ENCODE measurements at places on chromosomes 1 and 21.

GRCh38 chr1:7229696-7230631, 444.7 kb downstream of the CAMTA1 start:
- no peak for DNase-seq

GRCh38 chr1:14228677-14229076, 369.8 kb upstream of the KAZN start:
- no peak for DNase-seq

GRCh38 chr1:55081905-55082296, 42.6 kb downstream of the PCSK9 start:
- DNase-seq: no peak

DNA sequence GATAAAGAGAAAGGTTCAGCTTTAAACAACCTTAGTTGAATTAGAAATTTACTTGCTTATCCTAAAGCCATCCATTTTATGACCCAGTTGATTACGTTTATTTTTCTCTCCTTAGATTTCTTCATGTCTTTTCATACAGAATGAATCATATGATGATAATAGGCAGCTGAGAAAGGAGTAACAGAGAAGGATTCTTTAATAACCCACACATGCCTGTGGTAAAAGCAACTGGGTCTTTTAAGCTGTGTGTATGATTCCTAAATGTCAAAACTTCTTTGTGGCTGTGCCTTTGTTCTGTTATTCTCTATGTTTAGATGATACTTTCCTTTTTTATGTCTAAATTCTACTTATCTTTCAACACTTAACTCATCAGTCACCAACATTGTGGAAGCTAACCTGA, 626.5 kb downstream of the NCAM2 start:
- no peak for DNase-seq

- no peak for DNase-seq
Measured at GRCh38 chr1:160781186-160781766, 14.7 kb upstream of the LY9 start.

- no peak for DNase-seq
Measured at GRCh38 chr1:171841931-171842761, 848 bp downstream of the DNM3 start.

GRCh38 chr1:72322910-72323309, 40.6 kb upstream of the NEGR1 start:
- DNase-seq: no peak

- DNase-seq: no peak
Measured at GRCh38 chr1:223714849-223715603, 2.7 kb downstream of the CAPN2 start.

GRCh38 chr1:241848686-241849344, 811 bp downstream of the EXO1 start:
- DNase-seq: no peak

DNA sequence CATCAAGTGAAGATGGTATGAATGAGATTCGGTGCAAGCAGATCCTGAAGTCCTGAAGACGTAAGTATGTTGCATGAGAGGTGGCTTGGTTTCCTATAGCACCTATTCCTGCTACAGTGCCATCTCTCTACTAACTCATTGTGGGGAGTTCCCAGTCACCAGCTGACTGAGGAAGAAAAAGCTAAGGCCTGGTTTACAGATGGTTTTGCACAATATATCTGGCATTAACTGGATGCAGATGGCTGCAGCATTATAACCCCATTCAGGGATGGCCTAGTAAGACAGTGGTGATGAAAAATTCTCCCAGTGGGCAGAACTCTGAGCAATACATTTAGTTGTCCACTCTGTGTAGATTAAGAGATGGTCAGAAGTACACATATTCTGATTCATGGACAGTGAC, 36.7 kb downstream of the RTCA start:
- DNase-seq: no peak

GRCh38 chr1:116429821-116430374, 56.9 kb downstream of the ATP1A1 start:
- no peak for DNase-seq

- DNase-seq: no peak
Measured at GRCh38 chr1:51833700-51834099, 44.8 kb downstream of the NRDC start.

DNA sequence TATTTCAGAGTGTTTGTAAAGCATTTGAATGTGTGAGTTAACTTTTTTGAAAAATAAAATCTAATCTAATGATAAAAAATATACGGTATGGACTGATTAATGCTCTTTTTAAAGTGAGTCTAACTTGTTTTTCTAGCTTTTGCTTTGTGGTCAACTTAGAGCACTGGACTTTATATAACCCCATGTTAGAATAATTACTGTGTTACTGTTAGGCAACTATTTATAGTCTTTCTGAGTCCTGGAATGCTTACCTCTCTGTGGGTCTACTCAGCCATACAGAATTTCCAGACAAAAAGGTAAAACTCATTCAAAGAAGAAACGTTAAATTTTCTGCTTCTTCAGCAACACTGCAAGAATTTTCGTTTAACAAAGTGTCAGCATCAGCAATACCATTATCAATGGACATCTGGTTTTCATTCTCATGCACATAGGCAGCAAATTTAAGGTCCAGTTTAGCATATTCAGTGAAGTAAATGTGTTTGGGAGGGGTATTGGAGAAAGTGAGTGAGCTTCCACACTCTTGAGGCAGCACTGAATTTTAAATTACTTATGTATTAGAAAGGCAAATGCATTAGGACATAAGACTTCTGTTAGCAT, 664.7 kb upstream of the NEGR1 start:
- no peak for DNase-seq

DNA sequence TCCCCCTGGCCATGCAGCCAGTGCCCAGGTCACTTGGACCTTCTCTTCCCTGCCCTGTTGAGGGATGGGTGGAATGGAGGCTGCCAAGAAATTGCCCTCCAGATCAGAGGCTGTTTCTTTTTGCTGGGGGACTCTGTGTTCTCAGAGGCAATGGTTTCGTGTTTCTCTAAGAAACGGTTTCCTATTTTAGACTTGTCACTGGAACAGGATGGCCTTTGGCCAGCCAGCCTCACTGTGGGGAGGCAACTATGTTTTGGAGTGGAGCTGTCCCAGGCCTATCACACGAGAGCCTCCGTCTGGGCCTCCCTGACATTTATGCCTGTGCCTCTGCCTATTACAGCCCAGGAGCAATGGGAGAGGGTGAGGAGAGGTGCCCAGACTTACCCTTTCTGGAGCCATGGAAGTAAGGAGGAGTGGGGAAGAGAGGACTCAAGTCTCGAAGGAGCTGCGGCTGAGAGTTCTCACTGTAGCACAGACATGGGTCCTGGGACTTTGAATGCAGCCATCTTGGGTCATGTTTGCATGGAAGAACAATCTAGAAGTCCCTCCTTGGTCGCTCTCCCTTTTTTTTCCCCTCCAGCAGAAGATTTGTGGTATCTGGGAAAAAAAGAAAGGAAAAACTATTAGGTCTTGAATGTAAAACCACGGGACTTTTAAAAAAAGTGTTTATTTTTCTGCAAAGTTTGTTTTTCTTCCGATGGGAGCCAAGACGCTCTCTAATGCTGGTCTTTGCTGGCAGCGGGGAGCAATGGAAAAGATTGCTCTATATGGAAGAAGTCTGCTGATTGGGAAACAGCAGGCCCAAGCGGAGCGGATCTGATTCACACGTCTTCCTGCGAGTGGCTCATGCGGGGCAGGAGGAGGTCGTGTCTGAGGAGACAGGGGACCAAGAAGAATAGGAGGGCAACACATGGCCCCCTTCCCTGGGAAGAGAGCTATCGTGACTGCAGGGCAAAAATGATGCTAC, 219.2 kb downstream of the FOXD2 start:
- DNase-seq: no peak

DNA sequence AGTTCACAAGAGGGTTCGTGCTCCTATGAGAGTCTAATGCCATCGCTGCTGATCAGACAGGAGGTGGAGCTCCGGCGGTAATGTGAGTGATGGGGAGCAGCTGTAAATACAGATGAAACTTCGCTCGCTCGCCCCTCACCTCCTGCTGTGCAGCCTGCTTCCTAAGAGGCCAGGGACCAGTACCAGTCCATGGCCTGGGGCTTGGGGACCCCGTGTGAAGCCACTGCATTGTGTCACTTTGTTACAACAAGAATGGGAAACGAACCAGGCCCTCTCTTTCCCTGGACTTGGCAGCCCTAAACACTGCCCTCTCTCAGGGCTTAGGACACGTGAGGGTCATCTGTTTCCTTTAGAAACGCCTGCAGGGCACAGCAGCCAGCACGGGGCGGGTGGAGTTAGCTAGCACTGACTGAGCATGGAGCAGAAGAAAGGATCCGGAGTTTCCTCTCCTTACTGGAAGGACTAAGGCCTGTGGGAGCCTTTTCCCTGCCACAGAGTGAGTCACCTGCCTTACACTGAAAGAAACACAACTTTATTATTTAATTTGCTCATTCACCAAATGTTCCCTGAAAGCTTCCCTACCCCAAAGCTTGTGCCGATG, 185.2 kb upstream of the TMEM51 start:
- no peak for DNase-seq

- DNase-seq: no peak
Measured at GRCh38 chr1:64478594-64479470, 8.9 kb downstream of the CACHD1 start.

DNA sequence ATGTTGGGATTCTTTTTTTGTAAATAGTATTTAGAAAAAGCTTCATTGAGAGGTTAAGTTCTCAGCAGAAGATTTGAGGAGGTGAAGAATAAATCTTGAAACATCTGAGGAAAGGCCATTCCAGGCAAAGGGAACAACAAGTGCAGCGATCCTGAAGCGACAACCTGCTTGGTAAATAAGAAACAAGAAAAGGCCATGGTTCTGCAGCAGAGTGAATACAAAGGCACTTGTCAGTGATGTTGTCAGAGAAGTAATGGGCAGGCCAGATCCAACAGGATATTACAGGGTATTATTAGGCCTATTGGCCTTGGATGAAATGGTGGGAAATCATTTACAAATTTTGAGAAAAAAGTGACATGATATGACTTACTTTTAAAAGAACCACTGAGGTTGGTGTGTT, 960.0 kb downstream of the PLA2G4A start:
- no peak for DNase-seq

DNA sequence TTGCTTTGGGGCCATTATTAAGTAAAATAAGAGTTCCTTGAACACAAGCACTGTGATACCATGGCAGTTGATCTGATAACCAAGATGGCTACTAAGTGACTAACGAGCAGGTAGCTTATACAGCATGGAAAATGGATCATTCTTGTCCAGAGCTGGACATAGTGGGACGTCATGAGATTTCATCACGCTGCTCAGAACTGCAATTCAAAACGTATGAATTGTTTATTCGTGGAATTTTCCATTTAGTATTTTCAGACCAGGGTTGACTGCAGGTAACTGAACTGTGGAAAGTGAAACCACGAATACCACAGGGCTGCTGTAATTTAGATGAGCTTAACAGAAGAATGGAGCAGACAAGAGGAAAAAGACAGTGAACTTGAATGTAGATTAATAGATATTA, 38.9 kb downstream of the CCDC18 start:
- no peak for DNase-seq

GRCh38 chr21:44279354-44280260, 6.1 kb upstream of the AIRE start:
- DNase-seq: no peak

DNA sequence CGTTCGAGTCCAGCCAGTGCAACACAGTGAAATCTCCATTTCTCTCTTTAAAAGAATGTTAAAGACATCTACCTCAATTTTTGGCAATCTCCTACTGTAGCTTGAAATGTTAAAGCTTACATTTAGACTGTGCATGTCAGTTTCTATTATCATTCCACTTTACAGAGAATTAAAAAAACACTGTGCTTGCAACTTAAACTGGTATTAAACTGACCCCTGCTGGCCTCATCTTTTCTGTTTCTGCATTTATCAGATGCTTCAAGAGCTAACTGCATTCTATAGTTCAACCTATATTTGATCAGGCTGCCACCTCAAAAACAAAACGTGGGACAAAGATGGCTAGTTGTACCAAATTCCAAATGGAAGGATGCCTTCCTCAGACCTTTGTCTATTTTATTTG, 226.5 kb downstream of the SMYD3 start:
- no peak for DNase-seq

GRCh38 chr1:5404412-5405203, 587.6 kb downstream of the NPHP4 start:
- DNase-seq: no peak

DNA sequence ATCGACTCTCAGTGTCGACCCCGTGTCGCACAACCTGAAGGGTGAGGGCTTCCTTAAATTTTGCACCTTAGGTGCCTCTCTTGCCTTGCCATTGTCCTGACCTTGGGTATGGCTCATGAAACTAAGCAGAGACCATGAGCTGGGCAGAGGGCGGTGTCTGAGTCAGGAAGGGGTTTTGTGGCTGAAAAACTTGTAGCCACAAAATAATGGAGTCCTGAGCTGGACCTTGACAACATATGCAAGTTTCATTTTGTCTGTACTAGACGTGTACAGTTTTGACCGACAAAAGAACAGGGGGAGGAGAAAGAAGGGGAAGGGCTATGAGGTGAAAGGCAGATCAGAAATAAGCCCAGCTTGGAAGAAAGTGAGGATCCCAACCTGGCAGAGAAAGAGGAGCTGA, 8.3 kb upstream of the RUNX1 start:
- no peak for DNase-seq

GRCh38 chr21:41641821-41642701, 124.8 kb downstream of the RIPK4 start:
- DNase-seq: no peak

GRCh38 chr1:31084782-31085569, 19.5 kb upstream of the PUM1 start:
- DNase-seq: no peak

DNA sequence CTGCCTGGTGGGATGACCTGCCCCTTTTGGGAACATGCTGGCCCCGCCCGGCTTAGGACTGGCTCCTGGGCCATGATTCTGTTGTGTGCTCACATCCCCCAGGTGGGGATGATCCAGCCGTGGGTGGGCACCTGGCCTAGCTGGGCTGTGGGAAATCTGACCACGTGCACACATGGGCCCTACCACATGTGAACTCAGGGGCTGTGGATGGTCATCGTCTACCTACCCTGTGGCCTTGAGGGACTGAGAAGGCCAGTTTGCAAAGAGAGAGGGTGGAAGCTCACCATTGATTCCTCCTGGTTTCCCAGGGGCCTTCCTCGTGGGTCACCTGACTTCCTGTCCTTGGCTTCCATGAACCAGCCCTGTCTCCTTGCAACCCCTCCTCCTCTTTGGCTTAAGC, 19.4 kb upstream of the PCP4 start:
- DNase-seq: no peak

Data from activated CD4-positive, alpha-beta T cell treated with anti-CD3 and anti-CD28 coated beads, Interleukin-2, amount 50 U/mL, for 24 hours (primary cell).